DND-41 (cell line): ENCODE measurements at places on chromosomes 7 and 10.

- DNase-seq, result no peak
Observed at GRCh38 chr7:139753081-139753692, 24.6 kb downstream of the HIPK2 start.

DNA sequence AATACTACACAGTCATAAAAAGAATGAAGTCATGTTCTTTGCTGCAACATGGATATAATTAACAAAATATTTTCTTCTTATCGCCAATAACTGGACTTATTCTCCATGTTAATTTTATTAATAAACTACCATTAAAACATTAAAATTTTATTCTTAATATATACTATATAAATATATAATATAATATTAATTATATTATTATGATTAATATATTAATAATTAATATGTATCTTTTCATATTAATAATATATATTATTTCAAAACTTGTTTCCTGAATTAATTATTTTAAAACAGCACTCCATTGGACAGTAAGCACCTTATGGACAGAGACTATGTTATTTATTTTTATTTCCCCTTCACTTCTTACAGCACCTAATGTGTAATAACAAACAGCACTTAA lies 182.8 kb downstream of the ARL4A start:
- DNase-seq, result no peak

- no peak for DNase-seq
Observed at GRCh38 chr7:139086454-139086853, 23.1 kb downstream of the ZC3HAV1 start.

GRCh38 chr10:117627561-117627960 lies 85.0 kb downstream of the EMX2 start:
- no peak for DNase-seq

GRCh38 chr7:74453322-74454011 lies at the start of gene GTF2IRD1:
TSS of gene GTF2IRD1 (plus strand) at chr7:74453906. CDS start at chr7:74508081, 54,175 bp downstream.
- DNase-seq, result peak; percentile 78

- no peak for DNase-seq
Observed at GRCh38 chr7:31529103-31529502, 15.2 kb downstream of the ITPRID1 start.

GRCh38 chr7:104979167-104979841 lies 34.7 kb upstream of the KMT2E start:
- DNase-seq, result no peak

- peak; percentile 2 for DNase-seq
Observed at GRCh38 chr10:784403-785088, 95.1 kb upstream of the DIP2C start.

GRCh38 chr10:10925667-10926066 lies 92.0 kb upstream of the CELF2 start:
- no peak for DNase-seq

DNA sequence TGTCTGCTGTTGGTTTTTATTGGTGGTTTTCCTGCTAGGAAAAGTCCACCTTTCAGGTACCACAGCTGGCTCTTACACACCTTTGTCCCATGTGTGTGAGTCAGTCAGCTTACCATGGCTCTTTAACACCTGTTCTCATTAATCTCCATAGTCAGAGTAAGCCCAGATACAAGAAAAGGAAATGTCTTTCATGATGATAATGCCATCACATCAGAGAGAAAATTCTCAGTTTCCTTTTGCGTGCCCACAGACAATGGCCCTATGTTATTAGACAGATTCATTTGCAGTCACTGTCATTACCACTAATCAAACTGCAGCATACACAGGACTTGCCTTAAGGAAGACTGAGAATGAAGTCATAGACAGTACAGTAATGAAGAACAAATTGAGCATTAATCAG lies 1583.6 kb upstream of the LRRTM3 start:
- DNase-seq, result no peak

- DNase-seq, result peak; percentile 79
Observed at GRCh38 chr10:3239066-3239919, 66.7 kb upstream of the PITRM1 start.

GRCh38 chr10:6953271-6953801 lies 373.3 kb upstream of the PRKCQ start:
- DNase-seq, result no peak

DNA sequence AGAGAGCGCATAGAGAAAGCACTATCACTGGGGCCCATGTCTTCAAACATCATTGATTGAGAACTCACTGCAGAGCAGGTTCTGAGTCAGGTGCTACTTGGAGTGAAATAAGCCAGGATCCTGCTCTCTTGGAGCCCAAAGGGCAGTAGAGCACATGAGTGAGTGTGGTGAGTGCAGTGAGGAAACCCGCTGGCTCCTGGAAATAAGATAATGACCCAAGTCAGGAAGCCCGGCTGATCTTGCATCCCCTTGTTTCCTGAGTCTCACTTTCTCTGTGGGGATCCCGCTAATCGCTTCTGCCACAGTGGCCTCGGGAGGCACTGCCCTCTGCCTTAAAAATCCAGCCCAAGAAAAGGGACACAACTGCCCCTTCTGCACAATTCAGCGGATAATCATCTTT lies 7.1 kb upstream of the FAM107B start:
- DNase-seq, result no peak

DNA sequence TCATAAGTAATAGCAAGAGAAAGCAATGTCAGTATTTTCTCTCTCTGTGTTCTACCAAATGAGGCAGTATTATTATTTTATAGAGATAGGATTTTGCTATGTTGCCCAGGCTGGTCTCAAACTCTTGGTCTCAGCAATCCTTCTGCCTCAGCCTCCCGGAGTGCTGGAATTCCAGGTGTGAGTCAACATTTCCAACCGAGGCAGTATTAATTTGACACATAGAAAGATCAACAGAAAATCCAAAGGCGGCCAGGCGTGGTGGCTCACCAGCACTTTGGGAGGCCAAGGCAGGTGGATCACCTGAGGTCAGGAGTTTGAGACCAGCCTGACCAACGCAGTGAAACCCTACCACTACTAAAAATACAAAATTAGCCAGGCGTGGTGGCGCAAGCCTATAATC lies 71.8 kb downstream of the SMURF1 start:
- DNase-seq, result no peak

GRCh38 chr7:4281231-4281993 lies 400.7 kb upstream of the FOXK1 start:
- DNase-seq, result no peak

- no peak for DNase-seq
Observed at GRCh38 chr10:21529032-21529910, 3.8 kb upstream of the SKIDA1 start.

DNA sequence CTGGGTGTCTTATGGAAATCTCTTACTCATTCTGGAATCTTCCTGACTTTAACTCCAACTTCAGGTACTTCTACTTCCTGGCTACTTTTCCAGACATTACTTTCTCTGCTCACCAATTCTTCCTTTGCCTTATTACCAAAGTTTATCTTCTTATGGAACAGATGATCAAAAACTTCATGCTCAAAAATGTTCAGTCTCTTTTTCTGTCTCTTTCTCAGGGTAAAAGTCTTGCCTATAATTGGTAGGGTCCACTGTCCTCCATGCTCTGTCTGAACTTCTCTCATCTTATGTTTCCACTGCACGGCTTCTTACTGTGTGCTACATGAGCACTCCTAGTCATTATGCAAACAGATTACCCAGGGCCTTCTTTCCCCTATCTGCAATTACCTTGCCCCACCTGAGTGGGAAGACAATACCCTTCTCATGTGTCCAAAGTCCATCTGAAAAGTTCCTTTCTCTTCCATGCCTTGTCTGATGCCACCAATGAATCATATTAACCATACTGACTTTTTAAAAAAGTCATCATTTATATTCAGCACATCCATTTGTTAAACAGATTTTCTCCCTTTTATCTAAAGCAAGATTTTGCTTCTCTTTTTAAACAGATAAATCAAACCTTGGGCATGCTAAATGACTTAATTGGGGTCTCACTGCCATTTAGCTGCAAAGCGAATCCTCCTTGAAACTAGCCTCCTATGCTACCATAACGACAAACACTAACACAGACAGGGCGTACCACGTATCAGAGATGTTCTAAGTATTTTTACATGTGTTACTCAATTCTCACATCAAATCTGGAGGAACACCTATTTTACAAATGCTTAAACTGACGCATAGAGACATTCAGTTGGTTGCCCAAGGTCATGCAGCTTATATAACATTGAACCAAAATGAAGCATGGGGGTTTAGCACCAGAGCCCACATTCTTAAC lies 48.8 kb downstream of the SEMA3C start:
- DNase-seq, result no peak

DNA sequence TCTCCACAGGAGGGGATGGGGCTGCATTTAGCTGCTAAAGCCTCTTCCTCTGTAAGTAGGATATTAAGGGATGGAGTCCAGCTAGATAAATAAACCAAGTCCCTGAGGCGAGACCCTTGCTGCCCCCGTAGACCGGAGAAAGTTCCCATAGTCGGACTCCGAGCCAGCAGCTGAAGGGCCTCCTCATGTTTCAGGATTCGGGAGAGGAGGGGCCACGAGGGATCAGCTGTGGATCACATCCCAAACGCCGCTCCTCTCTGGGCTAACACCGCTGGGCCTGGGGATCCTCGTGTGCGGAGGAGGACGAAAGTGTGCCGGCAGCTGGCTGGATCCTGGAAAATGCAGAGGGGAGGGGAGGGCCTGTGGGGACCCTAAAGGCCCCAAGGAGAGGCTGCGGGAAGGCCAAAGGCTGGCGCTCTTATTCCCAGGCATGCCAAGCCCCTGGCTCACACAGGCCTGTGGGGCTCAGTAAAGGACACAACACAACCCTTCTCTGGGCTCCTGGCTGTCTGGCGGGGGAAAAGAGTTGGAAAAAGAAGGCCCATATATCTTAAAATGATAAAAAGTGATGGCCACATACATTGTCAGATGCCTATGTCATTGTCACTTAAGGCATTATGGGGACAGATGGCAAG lies 82.5 kb upstream of the TMEM72 start:
- DNase-seq, result no peak

DNA sequence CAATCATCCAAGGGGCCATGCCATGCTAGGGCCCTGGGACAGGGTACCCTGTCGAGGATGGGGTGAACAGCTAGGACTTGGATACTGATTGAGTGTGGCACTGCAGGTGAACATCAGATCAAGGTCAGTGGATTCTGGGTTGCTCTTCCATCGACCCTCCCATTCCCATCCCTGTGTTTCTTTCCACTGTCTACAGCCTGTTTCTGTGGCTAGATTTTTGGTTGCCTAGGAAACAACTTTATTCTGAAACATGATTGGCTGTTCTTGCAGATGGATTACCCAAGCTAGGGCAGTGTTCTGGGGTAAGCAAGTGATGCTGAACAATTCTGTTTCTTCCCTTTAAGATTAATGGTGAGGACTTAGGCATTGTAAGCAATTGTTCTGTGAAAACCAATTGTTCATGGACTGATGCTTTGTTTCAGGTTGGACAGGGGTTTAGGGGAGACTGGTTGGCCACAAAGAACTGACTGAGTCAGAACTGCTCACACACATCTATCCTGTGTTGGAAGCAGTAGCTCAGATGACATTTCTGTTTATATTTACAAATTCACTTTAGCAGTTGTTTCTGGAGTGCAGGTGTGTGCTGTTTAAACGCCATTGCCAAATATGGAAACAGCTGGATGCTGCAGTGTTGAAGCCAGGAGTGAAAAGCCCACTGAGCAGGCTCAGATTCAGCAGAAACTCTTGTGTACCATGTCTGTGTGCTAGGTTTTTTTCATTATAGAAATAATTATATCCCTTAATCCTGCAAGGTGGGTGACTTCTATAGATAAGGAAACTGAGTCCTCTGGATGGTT lies 102.3 kb upstream of the BTBD16 start:
- DNase-seq, result no peak

DNA sequence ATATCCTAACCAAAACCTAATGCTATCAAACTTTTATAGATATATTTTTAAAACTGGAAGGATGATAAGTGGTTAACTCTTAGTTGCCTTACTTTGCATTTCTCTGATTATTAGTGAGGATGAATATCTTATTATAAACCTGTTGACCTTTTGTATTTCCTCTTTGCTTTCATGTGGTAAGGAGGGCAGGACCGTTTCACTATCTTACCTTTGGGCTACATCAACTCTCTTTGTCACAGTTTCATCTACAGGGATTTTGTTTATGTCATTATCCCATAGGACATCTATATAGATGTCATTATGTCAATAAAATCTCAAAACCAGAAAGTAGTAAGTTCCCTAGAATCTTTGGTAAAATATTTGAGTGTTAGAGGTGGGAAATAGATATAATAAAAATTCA lies 219.3 kb downstream of the THSD7A start:
- DNase-seq, result no peak

- DNase-seq, result no peak
Observed at GRCh38 chr10:110171032-110171431, 36.4 kb upstream of the MXI1 start.

DNA sequence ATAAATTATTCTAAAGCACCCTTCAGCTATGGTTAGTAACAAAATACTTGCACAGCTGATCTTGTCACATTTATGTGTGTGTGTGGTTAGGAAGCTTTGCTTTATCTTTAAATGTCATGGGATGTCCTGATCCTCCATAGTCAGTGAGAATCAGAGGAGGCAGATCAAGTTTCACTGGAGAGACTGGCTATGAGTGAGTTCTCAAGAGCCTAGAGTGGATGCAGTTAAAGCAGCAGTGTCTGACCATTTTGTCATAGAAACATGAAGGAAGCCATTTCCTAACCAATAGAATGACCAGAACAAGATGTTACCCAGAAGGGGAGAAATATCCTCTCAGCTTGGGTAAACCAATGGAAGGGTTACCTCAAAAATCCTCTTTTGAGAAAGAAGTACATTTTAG lies 207.2 kb upstream of the DKK1 start:
- no peak for DNase-seq

- no peak for DNase-seq
Observed at GRCh38 chr7:55314967-55315366, 50.2 kb upstream of the LANCL2 start.

- DNase-seq, result no peak
Observed at GRCh38 chr7:130942211-130942964, 208.4 kb upstream of the KLF14 start.

GRCh38 chr10:34299105-34299611 lies 515.9 kb downstream of the PARD3 start:
- no peak for DNase-seq

GRCh38 chr10:83283151-83283550 lies 856.2 kb upstream of the GHITM start:
- no peak for DNase-seq

DNA sequence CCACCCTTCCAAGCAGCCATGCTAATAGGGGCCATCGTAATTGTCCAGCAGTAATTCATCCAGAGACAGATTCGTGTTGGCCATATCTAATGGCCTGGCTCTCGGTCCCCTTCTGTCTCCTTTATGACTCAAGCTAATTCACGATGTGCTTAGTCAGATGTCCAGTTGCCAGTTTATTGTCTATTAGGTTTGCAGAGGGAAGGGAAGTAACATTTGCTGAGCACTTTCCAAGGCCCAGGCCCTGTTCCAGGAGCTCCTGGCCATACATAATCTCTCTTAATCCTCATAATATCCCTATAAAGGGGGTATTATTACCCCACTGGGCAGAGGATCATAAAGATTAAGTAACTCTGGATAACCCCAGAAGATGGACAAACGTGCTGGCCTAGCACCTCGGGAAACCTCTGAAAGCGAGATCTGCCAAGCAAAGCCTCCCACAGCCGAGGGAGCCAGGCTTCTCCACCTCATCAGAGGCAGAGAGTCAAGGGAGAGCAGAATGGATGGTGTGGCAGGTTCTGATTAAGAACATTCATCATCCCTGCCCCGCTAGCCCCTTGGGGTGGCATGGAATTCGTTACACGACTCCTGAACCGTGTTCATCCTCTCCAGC lies 153.7 kb downstream of the PLXNA4 start:
- no peak for DNase-seq

GRCh38 chr10:61804414-61804813 lies 97.1 kb upstream of the ARID5B start:
- no peak for DNase-seq

- DNase-seq, result no peak
Observed at GRCh38 chr7:39602351-39602750, 21.0 kb upstream of the RALA start.

GRCh38 chr7:45596665-45597095 lies 22.5 kb downstream of the ADCY1 start:
- no peak for DNase-seq
